Thyroid gland (tissue), 4 donors: ENCODE measurements at places on chromosomes 13 and 19. TPM values are rescaled to one million over a fixed set of nuclear protein-coding genes. Genes with fewer than 3 reads are reported as not detected.

- no peak for DNase-seq
Measured at GRCh38 chr13:78325585-78325984, 277.8 kb downstream of the POU4F1 start.

DNA sequence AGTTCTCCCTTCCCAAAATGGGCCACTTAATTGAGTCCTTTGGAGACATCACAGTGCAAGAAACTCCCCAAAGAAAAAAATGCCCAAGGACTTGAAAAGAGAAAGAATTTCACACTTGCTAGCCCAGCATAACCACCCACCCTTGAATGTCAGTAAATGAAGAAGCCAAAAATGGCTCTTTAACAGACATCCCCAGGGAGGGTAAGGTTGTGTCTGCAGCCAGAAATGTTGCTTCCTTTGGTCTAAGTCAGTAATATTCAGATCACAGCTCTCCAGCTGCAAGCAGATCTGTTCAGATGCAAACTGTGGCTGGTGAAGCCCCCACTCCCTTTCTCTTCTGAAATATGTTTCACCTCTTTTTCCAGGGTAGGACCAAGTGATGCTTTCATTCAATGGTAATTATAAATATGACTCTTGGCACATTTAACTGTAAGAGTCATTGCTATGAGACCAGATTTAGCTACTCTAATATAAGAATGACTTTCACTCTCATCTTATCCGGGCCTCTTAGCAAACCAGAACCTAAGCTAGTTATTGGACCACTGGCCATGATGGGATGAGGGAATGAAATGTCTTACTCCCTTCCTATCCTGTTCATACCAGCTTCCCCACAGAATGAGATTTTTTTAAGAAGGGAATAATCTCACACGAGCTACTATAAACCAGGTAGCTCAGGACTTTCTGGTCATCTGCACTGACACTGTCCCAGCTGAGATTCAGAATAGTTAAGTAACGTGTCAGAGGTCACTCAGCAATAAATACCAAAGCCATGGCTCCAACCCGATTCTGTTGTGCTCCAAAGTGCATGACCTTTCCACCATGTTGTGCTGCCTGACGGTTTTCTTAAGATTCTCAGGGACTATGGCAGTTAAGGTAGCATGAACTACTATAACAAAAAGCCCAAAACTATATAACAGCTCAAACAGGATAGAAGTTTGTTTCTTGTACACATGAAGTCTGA, 234.1 kb downstream of the FOXO1 start:
- DNase-seq, result no peak

DNA sequence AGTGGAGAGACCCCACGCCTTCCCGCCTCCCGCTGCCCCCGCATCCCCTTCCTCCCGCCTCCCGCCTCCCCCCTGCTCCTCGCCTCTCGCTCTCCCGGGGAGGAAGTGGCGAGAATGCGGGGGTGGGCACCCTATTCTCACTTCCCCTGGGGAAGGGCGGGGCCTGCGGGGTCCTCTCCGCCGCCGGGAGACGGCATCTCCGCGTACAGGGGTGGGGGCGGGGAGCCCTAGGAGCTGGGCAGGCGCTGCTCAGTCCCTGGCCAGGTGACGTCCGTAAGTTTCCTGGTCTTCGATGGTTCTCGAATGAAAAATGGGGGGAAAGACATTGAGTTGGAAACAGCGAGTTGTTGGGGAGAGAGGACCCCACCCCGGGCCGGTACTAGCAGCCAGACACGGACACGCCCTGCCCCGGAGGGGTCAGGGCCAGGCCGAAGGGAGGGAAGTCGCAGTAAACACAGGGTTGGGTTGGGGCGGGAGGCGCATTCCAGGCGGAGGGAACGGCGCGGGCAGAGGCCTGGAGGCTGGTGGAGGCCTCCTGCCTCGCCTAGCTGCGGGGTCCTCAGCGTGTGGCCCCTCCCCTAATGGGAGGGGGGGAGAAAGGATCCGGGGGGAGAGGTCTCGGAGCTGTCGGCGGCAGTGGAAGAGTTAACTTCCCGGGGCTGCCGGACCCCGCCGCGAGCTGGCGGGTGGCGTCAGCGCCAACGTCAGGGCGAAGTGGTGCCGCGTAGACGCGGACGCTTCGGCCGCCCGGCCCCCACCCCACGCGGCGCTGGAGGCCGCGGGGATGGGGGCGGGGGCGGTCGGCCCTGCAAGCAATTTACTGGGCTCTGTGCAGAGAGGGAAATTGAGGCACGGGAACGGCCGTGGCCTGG, 10.4 kb upstream of the JUND start:
- DNase-seq, result peak; percentile 93

DNA sequence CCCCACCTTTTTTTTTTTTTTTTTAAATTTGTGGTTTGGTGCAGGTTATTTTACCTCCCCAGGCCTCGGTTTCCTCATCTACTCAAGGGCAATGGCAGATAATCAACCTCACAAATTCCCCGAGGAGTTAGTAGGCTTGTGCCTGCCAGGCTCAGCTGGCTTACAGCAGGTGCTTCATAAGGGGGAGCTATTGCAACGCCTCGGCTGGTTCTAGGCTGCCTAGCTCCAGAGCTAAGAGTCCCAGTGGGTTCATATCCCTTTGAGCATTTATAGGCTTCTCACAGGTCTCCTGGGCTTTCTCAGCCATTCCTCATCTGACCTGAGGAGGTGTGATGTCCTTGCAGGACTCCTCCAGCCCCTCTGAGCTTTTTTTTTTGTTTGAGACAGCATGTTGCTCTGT, 10.6 kb downstream of the BCKDHA start:
- DNase-seq, result no peak

- DNase-seq, result no peak
Measured at GRCh38 chr19:16368385-16369305, 44.0 kb downstream of the KLF2 start.

DNA sequence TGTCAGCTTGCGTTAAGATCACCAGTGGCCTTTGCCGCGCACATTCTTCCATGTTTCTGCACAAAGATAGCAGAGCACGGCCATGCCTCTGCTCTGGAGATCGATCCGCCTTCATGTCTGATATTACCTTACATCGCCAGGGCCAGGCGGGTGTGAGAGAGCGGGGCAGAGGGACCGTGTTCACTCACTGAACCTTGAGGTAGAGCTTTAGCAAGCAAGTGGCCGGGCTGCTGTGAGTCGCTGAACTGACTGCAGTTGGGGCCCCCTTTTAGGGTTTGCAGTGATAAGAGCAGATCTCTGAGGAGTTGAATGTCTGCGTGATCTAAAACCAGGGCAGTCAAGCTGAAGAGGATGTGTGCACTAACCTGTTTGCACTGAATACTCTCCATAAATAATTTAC, 275.4 kb upstream of the OBI1 start:
- DNase-seq, result no peak

DNA sequence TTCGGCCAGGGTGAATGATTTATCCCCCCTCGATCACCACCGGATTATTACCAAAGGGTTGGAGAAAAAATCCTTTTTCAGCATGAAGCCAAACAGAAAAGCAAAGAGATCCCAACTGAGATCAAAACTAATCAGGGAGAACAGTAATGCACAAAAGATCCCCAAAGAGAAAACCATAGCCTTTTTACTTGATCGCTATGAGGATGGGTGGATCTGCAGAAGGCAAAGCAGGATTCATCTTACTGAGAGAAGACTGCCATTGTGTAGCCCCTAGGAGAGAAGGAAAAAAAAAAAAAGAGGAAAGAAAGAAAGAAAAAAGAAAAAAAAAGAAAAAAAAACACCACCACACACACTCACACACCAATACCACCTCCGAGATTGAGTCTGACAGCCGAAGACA, at the start of gene FGF14:
TSS of gene FGF14 (minus strand) at position 283 of the 400 bp plus-strand sequence.
- DNase-seq, result no peak

UQCR11 gene
- total RNA-seq, result 70.2 TPM

TRPM4 gene
- total RNA-seq, result 18.4 TPM

ZNF844 gene
- 18.9 TPM for total RNA-seq

GRCh38 chr19:7524992-7525739, 2.7 kb downstream of the MCOLN1 start:
- DNase-seq, result no peak

DNA sequence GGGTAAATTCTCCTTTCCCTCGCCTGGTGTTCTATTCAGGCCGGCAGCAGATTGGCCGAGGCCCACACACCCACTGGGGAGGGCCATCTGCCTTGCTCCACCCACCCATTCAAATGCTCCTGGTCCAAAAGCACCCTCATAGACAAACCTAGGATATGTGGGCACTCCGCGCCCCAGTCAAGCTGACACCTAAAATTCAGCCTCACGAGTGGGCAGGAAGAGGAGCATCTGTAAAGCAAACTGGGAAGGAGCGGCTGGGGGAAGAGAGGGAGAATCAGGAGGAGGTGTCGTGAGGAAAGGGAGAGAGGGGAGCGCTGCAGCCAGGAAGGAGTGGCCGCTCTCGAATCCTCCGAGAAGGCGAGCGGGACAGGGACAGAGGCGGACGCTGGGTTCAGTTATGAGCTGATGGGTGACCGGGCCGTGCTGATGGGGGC, 136.9 kb downstream of the USP12 start:
- no peak for DNase-seq

GRCh38 chr13:77781808-77782207, 84.3 kb downstream of the SLAIN1 start:
- DNase-seq, result no peak

DNA sequence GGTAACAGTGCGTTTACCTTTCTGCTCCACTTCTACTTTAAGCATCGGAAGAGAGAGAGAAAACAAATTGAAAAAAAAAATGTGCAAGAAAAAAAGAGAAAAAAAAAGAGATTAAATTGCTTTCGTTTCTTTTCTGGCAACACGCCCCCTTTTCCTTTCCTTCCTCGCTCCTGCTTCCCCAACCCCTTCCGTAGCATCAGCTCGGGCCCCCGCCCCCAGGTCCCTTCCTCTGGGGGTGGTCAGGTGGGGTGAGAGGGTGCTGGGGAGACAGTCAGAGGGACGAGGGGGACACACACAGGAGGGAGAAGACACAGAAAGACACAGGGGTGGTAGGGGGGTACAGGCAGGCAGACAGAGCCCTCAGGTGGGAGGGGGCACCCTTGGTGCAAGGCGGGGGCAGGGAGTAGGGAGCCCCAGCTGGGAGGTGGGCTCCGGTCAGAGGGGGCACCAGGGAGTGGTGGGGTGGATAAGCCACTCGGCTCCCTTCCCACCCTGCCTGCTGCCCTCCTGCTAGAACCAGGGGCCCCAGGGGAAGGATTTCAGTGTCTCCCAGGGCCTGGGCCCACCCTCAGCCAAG, 30.7 kb upstream of the ASF1B start:
- DNase-seq, result no peak

- no peak for DNase-seq
Measured at GRCh38 chr13:75468098-75468497, 13.9 kb downstream of the TBC1D4 start.
